ENCODE measurements at places on chromosomes 2 and 18.

DNA sequence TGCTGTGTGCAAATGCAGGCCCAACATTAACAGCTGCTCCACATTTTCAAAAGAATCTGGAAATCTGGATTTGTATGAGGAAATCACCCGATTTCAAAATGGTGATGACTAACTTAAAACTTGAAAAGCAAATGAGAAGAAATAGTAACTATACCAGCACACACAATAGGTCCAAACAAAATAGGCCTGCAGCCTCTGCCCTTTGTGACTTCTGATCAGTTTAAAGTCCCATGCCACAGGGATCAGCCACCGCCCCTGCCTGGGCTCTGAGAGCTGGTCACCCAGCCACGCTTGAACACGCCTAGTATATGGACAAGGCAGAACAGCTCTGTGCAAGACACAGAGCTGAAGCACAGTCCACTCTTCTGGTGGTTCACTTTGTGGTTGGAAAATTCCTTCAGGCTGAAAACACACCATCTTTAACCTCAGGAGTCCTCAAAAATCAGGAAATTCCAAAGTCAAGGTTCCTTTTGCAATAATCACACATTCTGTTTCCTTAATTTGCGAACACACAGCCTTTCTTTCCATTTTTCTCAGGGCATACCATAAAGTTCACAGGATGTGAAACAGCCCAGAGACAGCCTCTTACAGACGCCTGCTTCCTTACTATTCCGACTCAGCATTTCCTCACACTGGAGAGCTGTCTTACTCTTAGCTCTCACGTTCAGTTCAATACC, 150.1 kb upstream of the RIOK3 start:
- no peak for DNase-seq

DNA sequence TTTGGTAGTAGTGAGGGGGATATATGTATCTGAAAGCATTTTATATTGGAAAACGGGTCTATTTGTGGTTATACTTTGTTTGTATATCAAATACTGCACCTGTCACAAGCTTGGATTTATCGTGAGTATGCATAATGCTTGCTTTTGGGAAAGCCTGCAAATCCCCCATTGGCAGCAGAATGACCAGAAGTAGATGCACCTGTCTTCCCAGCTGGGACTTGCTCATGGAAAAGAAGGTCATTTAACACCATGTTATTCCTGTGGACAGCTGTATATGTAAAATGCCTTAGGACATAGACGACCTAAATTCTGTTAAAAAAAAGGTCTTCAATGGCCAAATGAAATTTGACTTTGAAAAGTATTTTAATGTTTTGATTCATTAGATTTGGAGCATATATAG, 599.4 kb downstream of the XIRP2 start:
- no peak for DNase-seq

- no peak for DNase-seq
Observed at GRCh38 chr2:9649261-9649660, 18.5 kb upstream of the YWHAQ start.

DNA sequence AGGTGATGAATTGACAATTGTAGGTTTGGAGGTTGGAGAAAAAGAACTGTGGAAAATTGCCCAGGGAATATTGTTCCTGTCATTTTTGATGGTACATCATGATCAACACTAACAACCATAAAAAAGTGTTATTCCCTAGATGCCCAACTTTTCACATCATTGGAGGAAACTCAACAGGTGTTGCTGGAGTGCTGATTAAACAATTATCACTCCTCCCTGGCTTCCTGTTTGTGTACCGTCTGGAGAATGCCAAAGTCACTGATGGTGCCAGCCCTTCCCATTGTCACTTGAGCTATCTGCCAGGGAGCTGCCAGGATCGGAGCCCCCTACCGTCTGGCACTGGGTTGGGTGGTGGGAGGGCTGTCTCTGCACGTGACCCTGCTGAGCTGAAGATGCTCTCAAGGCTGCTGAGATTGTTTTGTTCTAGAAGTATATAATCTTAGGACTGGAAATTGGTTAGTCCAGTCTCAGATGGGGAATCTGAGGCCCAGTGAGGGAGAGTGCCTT, 156.9 kb downstream of the PRKCE start:
- DNase-seq, result no peak

- DNase-seq, result no peak
Observed at GRCh38 chr2:214946949-214947348, 137.5 kb upstream of the BARD1 start.

DNA sequence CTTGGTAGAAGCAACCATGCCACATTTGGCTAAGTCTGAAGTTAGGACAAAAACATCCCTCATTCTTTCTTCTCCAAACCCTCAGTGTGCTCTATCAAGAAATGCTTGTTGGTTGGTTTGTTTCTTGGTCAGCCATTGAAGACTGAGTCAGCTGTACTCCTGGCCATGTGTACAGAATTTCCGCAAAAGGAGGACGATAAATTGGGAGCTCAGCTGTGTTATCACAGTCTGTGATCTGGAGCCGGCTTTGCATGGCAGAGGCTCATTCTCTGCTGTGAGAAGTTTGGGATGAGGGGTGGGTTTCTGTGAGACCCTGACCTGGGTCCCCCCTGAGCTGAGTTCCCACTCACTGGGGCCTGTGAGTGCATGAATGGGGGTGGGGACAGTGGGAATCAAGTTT, 26.3 kb upstream of the E2F6 start:
- DNase-seq, result no peak

GRCh38 chr2:6647046-6647445, 218.7 kb downstream of the CMPK2 start:
- no peak for DNase-seq

DNA sequence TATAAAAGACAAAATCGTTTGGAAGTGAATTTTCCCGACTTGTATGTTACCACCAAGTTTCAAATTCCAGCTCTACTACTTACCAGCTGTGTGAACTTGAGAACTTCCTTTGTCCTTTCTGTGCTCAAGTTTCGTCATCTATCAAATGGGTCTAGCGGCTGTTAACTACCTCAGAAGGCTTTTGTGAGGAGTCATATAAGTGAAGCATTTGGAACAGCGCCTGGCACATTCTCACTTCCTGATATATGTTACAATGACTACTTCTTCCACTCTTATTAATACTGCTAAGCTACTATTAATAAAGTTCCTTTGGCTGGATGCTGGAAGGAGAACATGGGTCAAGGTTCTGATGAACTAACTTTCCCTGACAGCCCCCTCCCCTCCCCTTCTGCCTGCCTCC, 104.5 kb downstream of the MEIS1 start:
- no peak for DNase-seq

GRCh38 chr2:145748927-145749326, 1229.0 kb upstream of the ZEB2 start:
- DNase-seq, result no peak

GRCh38 chr18:32919799-32920198, 147.0 kb upstream of the KLHL14 start:
- no peak for DNase-seq

GRCh38 chr2:85875350-85876050, 13.3 kb downstream of the ST3GAL5 start:
- DNase-seq, result no peak

DNA sequence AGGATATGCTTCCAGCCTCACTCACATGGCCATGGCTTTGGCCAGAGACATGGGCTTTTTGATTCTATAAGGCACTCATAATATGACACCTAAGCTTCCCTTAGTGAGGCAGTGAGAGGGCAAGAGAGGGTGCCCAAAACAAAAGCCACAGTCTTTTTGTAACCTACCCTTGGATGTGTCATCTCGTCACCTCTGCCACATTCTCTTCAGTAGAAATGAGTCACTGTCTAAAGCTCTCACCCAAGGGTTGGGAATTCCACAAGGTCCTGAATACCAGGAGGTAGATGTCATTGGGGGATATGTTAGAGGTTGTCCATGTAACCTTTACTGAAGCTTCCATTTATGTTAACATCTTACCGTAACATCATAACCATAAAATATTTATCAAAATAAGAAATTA, 108.4 kb downstream of the ALMS1 start:
- no peak for DNase-seq

DNA sequence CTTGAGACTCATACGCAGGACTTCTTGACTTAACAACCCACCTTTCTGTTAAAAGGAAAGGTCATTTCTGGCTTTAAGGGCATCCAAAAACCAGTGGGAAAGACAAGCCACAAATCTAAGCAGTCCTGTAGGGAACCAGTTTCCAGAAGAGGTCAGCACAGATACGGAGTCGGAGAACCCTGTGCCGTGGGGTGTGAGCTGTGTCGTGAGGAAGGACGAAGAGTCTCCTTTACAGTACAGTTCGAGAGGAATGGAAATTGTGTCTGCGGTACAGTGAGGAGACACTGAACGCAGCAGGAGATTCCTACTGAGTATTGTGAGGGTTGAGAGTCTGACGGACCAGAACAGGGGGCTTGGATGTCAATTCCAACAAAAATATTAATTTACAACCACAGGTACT, 17.7 kb downstream of the SLC30A3 start:
- DNase-seq, result no peak

- no peak for DNase-seq
Observed at GRCh38 chr2:236642125-236642524, 72.5 kb downstream of the ACKR3 start.

- no peak for DNase-seq
Observed at GRCh38 chr2:207324001-207324400, 158.3 kb upstream of the KLF7 start.

GRCh38 chr18:23281626-23282436, 146.5 kb downstream of the CABLES1 start:
- no peak for DNase-seq

DNA sequence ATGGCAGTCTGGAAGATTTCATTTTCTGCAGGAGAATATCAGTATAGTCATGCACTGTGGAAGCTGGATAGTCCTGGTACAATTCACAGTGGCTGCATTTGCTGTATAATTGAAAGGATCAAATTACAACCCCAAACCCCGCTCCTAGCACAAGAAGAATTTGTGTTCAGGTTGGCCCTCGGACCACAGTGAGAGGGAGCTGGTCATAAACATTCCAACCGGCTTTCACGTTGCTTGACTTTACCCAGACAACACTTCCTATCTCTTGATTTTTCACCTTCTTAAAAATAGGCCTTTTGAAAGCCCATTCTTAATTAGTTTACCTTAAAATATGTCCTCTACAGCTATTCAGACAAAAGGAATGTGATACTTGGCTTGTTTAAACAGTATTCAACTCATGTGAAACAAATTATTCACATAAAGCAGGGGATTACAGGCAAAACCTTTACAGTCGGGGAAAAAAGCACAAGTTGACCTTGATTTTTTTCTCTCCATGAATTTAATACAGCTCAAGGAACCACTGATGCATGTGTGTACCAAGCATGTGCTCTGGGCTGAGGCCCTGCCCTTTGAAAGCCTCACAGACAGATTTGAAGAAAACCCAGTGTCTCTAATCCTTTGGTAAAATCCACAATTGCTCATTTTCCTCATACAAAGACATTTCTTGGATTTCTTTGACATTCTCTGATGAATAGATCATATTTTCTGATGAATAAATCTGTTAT, 143.0 kb upstream of the SOX11 start:
- DNase-seq, result no peak

- no peak for DNase-seq
Observed at GRCh38 chr2:72113847-72114692, 33.6 kb downstream of the CYP26B1 start.

All from stimulated activated CD8-positive, alpha-beta memory T cell treated with anti-CD3 and anti-CD28 coated beads, Interleukin-4, amount 100 ng/mL, for 48 hours (primary cell).